ENCODE measurements at places on chromosomes 4 and X.

DNA sequence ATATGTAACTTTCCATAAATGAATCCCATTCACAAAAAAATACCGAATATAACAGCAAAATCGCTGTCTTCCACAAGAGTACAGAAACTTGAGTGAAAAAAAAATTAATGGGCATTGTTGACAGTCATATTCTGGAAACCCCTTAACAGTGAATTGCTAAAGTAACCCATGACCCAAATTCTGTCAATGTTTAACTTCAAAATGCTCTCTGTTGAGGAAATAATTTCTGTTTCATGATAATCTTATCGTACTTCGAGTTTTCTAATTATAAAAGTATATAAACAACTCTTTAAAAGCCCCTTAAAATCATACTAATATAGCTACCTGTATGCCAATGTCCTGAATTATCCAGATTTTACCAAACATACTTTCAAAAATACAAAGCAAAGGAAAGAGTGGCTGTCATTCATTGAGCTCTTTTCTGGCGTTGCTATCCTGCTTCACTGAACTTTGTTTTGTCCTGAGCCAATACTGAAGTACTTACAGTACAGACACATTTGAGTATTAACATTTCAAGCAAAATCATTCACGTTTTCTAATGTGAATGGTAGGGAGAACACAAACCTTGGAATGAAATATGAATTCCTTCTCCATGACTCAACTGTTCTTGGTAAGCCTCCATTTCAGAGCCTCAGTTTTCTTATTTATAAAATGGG, 2.4 kb downstream of the XAGE3 start:
- no peak for DNase-seq

- no peak for DNase-seq
Measured at GRCh38 chrX:12403474-12404082, 265.3 kb downstream of the FRMPD4 start.

- no peak for DNase-seq
Measured at GRCh38 chrX:21369613-21370012, 4.6 kb upstream of the CNKSR2 start.

- DNase-seq: no peak
Measured at GRCh38 chr4:184397516-184398163, 76.7 kb downstream of the IRF2 start.

DNA sequence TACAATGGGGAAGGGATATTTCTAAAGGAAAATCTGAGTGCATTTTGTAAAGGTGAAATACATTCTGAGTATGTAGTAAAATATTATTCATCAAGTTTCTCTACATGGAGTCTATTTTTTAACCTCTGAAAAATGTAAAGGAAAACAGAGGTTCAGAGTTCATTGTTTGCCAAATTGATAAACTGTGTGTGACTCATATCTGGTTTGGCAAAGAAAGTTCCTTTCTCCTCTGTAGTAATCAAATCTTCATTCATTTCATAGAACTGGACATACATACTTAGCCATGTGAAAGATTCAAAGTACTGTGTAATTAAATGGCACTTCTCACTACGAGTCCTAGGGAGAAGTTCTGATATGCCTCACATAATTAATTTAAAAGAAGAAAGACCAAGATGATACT, 61.6 kb downstream of the HPGD start:
- no peak for DNase-seq

DNA sequence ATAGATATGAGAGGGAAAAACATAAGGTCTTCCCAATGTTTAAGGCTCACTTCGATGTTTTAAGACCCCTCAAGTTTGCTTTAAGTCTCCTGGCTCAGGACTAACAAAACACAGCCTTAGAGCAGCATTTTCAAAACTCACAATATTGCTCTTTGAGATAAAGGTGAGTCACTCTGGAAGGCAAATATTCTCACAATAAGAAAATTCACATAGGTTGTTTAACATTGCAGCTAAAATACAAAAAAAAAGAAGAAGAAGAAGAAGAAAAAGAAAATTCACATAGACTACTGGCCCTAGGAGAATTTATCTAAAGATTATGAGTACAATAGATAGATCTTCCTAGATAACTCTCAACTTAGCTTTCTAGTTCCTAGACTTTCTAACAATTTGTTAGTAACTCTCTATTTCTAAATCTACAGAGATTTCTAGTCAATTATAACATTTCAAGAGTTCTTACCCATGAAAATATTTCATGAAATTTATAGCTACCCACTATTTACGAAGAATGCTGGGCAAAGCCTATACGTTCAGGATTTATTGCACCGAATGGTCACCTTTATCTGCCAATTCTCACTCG, 267.0 kb downstream of the CHIC1 start:
- DNase-seq: no peak

All from CD4-positive, alpha-beta T cell treated with Interleukin-2 at 100 ng/mL for 4 hours (primary cell).